NCI-H1105 (cell line): ENCODE measurements at places on chromosomes 2 and 18.
A peak's percentile ranks its signal among the peaks of the same experiment; 100 is the strongest.

DNA sequence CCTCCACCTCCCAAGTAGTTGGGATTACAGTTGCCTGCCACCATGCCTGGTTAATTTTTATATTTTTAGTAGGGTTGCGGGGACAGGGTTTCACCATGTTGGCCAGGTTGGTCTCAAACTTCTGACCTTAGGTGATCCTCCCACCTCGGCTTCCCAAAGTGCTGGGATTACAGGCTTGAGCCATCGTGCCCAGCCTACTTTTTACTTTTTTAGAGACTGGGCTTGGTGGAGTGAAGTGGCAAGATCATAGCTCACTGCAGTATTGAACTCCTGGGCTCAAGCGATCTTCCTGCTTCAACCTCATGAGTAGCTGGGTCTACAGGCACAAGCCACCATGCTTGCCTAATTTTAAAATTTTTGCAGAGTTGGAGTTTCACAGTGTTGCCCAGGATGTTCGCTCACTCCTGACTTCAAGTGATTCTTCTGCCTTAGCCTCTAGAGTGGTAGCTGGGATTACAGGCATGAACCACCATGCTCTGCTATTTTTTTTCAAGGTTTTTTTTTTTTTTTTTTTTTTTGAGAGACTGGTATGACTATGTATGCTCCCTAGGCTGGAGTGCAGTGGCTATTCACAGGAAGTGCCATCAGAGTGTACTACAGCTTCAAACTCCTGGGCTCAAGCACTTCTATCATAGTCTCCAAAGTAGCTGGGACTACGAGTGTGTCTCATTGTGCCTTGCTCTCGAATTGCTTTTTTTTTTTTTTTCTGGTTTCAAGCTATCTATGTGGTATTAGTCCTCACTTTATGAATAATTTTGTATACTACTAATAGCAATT is 11.9 kb downstream of the MSH2 start:
- no peak for DNase-seq

GRCh38 chr2:28688818-28689217 is 62.8 kb upstream of the PPP1CB start:
- DNase-seq, result no peak

GRCh38 chr2:149036507-149037293 is 1.8 kb upstream of the LYPD6B start:
- DNase-seq, result no peak

- no peak for DNase-seq
These were observed 9.0 kb upstream of the CLIP4 start for GRCh38 chr2:29106256-29106655.

- no peak for DNase-seq
These were observed 37.7 kb downstream of the HS1BP3 start for GRCh38 chr2:20612925-20613916.

GRCh38 chr2:36912695-36913094 is 53.6 kb downstream of the STRN start:
- no peak for DNase-seq

GRCh38 chr2:168740360-168740759 is 62.1 kb upstream of the NOSTRIN start:
- DNase-seq, result no peak

- DNase-seq, result no peak
These were observed 203.5 kb downstream of the LPIN1 start for GRCh38 chr2:11949732-11950523.

DNA sequence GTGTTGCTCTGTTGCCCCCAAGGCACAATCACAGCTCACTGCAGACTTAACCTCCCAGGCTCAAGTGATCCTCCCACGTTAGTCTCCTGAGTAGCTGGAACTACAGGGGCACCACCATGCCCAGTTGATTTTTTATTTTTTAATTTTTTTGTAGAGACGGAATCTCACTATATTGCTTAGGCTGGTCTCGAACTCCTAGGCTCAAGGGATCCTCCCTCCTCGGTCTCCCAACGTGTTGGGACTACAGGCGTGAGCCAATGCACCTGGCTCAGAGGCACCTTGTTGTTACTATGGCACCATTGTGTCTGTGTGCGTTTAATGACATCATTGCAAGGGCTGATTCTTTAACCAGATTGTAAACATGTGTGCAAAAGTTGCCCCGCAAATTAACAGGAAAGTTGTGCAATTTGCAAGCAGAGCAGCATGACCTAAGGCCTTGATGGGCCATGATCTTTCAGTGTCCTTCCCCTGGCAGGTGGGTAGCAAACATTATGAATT is 22.6 kb downstream of the TCF23 start:
- no peak for DNase-seq

- DNase-seq, result no peak
These were observed 52.7 kb downstream of the PID1 start for GRCh38 chr2:229218329-229218921.

- DNase-seq, result peak; percentile 43
These were observed 7.9 kb upstream of the CFAP36 start for GRCh38 chr2:55511508-55512124.

DNA sequence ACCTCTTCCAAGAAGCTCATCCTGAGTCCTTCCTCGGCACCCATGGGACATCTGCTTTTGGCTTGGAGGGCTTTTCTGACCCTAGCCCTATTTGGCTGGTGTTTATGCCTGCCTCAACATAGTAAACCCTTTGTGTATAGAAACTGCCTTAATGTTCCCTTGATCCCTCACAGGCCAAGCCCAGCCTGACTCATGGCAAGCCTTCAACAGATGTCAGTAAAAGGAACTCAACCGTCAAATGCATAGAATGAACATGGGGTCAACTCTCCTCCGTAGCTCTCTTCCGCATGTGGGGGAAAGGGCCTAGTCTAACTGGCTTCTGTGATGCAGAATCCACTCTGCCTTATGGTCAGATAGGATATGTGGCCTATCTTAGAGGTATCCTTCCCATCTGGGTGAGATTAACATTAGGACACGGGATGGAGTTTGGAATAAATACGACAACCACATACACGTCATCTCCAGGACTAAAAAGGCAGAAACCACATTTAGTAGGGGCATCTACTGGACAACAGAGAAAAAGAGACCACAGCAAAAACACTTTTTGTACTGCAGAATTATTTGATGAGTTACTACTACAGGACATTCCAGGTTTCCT is 2.5 kb upstream of the NPAS2 start:
- DNase-seq, result no peak

- DNase-seq, result no peak
These were observed 6.3 kb downstream of the GULP1 start for GRCh38 chr2:188297978-188298377.

DNA sequence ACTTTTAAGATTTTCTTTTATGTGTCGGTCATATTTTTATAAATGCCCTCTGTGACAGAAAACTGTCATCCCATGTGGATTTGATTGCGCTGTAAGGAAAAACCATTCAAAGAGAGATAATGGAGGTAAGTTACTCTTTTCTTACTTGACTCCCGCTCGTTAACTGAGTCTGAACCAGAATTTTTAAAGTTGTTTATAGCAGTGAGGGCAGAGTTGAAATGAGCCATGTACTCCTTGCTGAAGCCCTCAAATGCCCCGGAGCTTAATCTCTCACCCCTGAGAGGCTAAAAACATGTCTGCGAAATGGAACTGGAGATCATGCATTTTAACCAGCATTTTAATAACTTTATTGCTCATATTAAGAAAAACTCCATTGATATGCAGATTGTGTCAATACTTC is 320.0 kb upstream of the SOX11 start:
- DNase-seq, result no peak

- DNase-seq, result no peak
These were observed 228.4 kb upstream of the AGAP1 start for GRCh38 chr2:235265348-235265965.

- no peak for DNase-seq
These were observed 92.0 kb downstream of the PMS1 start for GRCh38 chr2:189876271-189876670.

DNA sequence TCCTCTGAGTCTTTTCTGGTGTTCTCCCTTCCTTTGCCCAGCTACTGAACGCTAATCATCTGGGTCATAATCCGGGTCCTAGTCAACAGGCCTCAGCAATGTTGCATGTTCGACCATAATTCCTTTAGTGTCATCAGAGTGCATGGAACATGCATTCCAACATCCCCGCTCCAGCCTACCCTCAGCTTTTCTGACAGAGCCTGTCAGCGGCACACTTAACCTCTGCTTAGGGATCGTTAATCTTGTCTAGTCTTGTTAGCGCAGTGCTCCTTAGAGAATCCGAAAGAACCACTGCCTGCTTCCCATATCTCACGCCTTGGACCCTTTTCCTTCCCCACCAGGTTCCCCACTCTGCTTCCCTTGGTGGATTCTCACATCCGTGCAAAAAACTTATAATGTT is 767.9 kb upstream of the ID2 start:
- DNase-seq, result no peak
